ENCODE measurements at places on chromosomes 13 and 19. TPM values are rescaled to one million over a fixed set of nuclear protein-coding genes. Genes with fewer than 3 reads are reported as not detected.

DNA sequence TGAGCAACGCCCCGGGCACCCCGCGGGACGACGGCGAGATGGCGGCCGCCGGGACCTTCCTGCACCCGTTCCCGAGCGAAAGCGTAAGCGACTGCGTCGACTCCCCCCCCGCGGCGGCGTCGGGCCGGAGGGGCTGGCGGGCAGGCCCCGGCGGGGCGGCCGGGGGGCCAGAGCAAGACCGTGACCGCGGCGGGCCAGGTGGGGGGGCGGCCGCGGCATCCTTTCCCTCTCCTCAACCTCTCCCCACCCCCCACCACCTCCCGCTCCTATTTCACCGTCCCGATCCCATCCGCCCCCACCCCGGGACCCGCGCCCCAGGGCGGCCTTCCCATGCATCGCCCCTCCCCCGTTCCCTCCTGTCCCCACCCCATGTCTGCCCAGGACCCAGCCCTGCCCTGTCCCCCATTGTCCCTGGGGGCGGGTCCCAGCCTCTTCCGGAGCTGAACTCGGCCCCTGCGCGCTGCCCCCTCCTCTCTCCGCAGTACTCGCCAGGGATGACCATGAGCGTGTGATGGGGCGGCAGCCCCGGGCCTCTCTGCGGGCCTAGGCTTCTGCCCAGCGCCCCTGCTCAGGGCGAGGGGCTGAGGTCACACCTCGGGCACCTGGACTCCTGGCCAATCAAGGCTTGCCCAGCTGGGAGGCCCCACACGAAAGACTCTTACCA, 4.1 kb downstream of the ISYNA1 start:
- no peak for DNase-seq

KIR3DL1 gene
- 0.11 TPM for polyA plus RNA-seq

GRCh38 chr13:30477346-30478195, 11.8 kb upstream of the HMGB1 start:
- DNase-seq = no peak

CEACAM20 gene
- not detected for polyA plus RNA-seq

R3HDM4 gene
- 28.8 TPM for polyA plus RNA-seq

DNA sequence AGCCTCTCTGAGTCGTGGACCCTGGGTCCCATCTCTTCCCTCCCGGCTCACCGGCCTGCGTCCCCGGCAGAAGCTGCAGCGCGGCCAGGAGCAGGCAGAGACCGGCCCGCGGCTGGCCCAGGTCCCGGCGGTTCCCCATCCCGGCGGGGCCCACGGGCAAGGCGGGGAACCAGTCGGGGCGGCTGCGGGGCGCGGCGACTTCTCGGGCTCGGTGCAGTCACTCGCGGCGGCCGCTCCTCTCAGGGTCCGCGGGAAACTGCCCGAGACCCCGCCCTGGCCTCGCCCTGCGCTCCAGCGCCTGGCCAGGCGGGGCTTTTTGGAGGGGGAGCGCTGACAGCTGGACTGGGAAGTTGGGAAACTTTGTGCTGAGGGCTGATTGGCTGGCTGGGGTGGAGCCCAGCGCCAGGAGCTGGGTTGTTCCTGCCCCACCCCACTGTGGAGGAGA, at the start of gene COL5A3:
Gene COL5A3, minus strand, starts transcription at position 258 of the 445 bp plus-strand sequence. Its CDS starts 119 bp downstream, at position 139.
- DNase-seq = peak; percentile 78

DNA sequence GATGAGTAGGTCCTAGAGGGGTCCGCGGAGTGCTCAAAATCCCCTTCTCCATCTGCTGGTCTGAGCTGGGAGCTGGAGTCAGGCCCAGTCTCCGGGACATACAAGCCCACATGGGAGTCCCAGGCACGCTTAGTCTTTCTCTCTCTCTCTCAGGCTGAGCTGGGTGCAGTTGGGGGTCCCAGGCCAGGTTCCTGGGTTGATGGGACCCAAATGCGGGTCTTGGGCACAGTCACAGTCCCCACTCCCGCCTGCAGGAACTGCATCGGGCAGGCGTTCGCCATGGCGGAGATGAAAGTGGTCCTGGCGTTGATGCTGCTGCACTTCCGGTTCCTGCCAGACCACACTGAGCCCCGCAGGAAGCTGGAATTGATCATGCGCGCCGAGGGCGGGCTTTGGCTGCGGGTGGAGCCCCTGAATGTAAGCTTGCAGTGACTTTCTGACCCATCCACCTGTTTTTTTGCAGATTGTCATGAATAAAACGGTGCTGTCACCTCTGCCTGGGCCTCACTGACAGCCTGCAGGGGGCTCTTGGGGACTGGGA, 23.8 kb downstream of the CYP4F12 start:
- DNase-seq = no peak

GRCh38 chr13:82947191-82947621, 935.1 kb downstream of the SLITRK1 start:
- DNase-seq = no peak

DNA sequence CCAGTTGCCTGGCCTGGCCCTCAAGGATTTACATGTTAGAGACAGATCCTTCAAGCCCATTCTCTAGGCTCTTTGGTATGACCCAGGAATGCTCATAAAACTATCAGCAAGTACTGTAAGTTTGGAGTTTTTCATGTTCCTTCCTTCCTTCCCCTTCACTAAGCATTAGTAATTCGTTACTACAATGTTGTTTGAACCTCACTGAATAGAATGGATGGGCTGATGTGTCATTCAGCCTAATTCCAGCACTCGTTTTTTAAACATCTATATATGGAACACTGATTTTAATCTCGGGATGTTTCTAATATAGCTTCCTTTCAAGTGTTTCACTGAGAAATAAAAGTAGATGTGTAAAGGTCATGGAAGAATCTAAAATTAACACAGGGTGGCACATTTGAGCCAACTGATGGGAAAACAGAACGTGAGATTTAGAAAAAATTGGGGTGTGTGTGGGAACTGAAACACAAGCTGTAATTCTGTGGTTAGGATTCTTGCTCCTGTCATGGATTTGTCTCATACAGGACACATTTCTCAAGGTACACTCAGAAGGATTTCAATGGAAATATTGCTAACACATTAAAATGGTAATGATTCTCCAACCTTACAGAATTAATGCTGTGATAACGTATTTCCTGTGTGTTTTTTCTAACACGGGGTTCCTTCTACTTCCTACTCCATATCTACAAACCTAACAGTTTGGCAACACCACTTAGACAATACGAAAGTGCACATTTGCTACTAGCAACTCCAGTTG, 93.4 kb downstream of the FLT1 start:
- DNase-seq = no peak

DNA sequence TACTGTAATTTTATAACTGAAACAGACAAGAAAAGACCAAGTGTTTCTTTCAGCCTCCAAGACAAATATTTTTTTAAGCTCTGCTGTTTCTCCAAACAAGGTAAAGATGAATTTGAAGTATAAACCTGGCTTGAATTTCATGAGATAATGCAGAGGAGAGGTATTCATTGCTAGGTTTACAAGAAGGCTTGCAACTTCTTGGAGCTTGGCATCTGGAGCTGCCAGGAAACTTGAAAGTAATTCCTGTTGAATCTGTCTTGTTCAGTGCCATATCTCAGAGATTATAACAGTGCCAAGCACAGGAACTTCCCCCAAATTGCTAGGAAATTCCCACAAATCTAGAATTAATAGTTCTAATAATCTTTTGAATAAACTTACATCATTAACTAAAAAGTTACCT, 70.9 kb downstream of the CDK8 start:
- no peak for DNase-seq

- no peak for DNase-seq
These were observed 128.4 kb downstream of the SHISA2 start for GRCh38 chr13:25923217-25924085.

DNA sequence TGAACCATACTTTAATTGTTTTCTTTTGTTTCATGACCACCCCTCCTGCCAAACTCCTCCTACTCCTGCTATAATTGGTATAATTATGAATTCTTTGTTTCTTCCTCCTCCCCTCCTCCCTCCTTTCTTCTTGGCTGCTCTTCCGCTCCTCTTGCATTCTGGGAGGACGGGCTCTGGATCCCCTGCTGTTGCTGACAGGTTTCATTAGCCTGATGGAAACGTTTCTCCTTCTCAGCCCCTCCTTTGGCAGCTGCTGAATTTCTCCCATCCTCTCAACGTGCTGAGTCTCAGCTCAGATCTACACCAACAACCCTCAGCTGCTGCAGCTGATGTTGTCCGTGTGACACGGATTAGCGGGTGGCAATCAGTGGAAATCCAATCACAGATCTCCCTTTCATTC, 97.1 kb upstream of the UBAC2 start:
- DNase-seq = no peak

DNA sequence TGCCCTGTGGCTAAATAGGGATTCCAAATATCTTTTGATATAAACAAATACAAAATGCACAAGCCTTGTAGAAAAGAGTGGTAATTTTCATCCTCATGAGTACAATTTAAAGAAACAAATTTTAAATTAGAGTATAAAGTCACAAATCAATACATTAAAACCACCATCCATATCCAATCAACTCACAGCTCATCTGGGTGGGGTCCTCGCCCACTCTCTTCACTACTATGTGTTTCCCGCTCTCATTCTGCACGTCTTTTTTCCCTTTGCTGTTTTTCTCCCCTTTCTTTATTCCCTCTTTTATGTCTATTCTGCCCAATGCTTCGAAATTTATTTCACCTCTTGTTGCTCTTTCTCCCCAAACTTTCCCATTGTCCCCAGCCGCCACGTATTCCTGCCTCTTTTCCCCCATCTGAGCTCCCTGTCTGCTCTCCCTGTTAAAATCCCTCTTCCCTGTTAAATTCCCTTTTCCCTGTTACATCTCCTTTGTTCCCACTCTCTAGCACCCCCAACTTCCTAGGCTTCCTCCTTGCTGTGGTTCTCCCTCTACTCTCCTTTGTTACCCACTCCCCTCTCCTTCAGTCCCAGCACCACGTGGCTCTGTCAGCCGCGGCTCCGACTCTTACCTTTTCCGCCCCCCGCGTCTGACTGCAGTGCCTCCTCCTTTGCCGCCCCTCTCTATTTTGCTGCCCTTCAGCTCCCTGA, 1.3 kb downstream of the ZNF616 start:
- DNase-seq = peak; percentile 78

DNA sequence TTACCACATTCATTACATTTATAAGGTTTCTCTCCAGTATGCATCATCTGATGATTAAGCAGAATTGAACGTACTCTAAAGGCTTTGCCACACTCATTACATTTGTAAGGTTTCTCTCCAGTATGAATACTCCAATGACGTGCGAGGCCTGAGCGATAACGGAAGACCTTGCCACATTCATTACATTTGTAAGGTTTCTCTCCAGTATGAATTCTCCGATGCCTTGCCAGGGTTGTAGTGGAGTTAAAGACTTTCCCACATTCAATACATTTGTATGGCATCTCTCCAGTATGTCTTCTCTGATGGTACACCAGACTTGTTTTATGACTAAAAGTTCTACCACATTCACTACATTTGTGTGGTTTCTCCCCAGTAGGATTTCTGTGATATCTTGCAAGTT, 16.8 kb upstream of the ZNF432 start:
- DNase-seq = no peak

LHB gene
- polyA plus RNA-seq = not detected

DNA sequence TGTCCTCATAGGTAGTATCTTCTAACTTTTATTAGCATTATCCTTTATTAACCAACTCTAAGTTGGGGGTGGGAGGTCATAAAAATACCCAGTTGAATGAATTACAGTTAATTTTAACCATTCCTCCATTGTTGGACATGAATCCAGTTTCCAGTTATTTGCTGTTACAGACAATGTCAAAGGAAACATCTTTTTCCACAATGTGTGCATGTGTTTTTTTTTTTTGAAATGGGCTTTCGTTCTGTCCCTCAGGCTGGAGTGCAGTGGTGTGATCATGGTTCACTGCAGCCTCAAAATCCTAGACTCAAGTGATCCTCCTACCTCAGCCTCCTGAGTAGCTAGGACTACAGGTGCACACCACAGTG, 32.0 kb downstream of the KLF5 start:
- no peak for DNase-seq

DNA sequence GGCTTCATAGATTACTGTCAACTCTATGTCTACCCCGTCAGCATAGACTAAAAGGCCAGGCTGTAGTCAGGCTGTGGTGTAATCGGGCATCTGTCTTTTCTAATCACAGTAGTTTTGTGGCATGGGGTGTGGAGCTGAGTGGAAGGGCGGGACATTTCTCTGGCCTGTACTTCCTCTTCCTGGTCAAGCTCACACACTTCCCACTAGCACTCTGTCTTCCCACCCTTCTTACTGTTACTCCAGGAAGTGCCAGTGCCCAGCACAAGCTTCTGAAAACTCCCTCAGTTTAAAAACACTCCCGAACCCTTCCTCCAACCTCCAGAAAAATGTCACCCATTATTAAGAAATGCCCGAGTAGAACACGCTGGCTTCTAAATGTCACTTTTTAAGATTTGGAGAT, 229.8 kb downstream of the KLF5 start:
- no peak for DNase-seq

GRCh38 chr19:13804830-13805683, 9.8 kb downstream of the ZSWIM4 start:
- peak; percentile 57 for DNase-seq

ADGRL1 gene
- 36.7 TPM for polyA plus RNA-seq

ZNF556 gene
- 0.10 TPM for polyA plus RNA-seq

LSR gene
- 50.6 TPM for polyA plus RNA-seq

DNA sequence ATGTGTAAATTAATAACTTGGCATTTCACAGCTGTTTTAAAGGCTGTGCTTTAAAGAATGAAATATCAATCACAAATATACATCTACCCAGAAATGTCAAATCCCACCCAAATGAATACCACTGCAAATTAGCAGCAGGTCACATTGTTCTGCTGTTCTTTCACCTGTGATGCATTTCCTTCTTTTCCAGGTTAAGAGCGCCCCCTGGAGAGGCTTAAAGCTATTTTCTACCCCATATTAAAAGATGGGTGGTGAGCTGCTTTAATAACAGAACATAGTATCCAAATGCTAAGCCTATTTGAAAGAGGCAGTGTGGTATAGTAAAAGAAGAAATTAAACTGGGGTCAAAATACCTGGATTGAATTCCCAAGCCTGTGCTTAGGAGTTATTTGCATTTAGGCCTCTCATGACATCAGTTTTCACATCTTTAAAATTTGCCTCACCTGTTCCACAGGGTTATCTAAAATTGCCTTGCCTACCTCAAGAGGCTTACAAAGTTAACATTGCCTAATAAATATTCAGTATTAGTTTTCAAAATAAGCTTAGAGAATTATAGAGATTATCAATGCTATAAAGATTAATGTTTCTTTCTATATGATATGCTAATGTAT, 396.9 kb upstream of the SLITRK5 start:
- no peak for DNase-seq

SLC7A9 gene
- polyA plus RNA-seq = 1.1 TPM

DNA sequence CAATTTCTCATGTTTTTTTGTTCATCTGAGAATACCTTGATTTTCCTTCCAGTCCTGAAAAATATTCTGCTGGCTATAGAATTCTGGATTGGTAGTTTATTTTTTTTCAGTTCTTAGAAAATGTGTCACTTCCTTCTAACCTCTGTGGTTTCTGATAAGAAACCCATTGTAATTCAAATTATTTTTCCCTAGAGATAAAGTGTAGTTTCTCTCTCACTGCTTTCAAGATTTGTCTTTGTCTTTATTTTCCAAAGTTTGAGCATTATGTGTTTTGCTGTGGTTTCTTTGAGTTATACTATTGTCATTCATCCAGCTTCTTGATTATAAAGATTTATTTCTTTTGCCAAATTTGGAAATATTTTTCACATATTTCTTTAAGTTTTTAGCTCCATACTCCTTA, 324.0 kb upstream of the SPRY2 start:
- no peak for DNase-seq

COL4A1 gene
- polyA plus RNA-seq = 538 TPM

ETHE1 gene
- 20.2 TPM for polyA plus RNA-seq

GALP gene
- polyA plus RNA-seq = not detected

Data from left lung (tissue), 14 donors.